NCI-H1930 (cell line): ENCODE measurements at places on chromosomes 12 and 14.

DNA sequence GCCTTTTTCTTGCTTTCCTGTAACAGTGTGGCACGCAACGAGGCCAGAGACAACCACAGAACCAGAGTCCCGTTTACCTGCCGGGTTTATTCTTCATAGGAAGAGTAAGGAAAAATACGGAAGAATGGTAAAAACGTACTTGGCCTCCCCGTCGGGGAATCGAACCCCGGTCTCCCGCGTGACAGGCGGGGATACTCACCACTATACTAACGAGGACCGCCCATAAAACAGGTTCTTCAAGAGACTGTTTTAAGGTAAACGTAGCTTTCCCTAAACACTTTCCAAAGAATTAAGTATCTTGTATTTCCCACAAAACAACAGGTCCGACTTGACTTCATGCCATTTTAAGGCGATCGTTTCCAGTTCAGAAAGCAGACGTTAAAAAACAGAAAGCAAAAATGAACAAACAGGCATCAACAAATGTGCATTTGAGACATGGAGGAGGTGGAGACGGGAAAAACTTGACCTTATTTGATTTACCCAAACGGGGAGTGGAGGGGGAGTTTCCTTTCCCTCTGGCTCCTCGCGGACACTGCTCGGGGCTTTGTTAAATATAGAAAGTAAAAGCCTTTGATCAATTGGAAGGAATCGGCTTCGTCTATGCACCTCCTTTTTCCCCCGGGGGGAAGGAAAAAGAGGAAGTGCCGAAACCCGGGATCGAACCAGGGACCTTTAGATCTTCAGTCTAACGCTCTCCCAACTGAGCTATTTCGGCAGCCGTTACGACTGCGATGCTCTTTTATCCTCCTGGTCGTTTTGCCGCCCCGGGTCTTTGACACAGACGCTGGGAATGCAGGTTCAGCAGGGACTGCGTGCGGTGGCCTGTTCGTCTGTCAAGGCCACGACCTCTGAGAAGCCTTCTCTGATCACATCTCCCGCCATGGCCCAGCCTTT, 13.0 kb upstream of the UBC start:
- no peak for DNase-seq

GRCh38 chr12:27462151-27462694, 15.7 kb downstream of the SMCO2 start:
- DNase-seq = no peak

- DNase-seq = no peak
Measured at GRCh38 chr12:102479099-102479885, 1.1 kb downstream of the IGF1 start.

DNA sequence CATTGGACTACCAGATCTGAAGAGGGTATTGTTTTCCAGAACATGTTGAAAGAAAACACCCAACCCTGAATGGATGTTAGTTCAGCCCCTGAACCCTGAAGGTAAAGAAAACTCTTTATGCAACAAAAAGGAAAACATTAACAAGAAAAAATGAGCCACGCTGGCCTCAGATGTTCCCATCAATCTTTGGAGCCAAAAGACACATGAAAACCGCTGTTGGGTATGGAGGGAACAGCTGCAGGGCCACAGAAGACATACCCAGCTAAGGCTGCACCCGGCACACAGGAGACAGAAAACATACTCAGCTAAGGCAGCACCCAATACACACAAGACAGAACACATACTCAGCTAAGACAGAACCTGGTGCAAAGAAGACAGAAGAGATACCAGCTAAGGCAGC, 51.3 kb upstream of the GALNT9 start:
- DNase-seq = no peak

DNA sequence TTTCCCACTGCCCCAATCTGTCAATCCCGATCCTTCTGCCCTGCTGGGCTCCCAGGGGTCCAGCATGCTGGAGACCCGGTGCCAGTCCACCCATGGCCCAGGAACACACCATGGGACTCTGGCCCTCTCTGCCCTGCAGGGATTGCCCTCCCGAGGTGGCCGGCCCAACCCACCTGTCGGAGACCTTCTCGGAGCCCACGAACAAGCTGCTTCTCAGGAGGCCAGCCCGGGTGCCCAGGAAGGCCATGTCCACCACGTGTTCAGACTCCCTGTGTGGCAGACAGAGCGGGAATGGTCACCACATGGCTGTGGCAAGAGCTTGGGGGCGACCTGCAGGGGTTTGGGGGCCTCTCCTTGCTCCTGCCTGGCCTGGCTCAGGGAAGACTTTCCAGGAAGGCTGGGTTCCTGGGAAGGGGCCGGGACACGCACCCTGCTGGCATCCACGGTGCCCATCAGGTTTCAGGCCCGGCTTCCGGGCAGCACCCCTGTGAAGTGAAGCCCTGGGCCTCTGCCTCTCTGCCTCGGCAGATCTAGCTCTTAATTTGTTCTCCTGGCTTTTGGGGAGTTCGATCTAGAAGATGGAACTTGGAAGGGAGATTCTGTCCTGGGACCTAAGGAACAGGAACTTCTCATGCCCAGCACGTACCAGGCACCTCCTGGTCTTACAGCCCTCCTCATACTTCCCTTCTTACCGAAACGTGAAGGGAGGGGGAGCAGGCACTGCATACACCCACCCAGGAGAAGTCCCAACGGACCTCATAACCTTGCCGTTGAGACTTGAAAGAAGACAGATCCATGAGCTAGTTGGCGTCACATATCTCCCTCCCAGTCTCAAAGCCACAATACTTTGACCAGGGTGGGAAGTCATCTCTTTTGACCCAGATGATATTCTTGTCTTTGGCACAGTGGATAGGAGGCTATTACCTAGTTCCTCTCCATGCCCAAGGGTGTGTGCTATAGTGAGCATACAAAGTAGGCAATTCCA, 26.3 kb downstream of the LRTM2 start:
- no peak for DNase-seq

DNA sequence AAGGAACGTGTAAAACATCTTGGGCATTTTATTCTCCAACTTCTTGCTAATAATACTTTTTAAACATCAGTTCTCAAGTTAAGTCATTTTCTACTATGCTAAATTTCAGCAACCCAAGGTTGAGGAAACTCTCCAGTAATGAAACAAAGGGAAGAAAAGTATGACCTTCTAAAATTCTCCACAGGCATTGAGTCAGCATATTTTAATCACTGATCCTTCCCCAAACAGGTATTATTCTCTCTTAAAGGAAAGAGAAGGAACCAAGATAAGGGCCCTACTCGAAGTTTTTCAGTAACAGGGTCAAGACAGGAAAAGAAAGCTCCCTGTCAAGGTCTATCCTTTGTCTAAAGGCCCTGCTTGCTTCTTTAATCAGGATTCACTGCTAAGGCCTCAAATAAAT, 3.0 kb downstream of the KICS2 start:
- DNase-seq = no peak

- no peak for DNase-seq
Measured at GRCh38 chr14:87892763-87893162, 100.2 kb downstream of the GALC start.

DNA sequence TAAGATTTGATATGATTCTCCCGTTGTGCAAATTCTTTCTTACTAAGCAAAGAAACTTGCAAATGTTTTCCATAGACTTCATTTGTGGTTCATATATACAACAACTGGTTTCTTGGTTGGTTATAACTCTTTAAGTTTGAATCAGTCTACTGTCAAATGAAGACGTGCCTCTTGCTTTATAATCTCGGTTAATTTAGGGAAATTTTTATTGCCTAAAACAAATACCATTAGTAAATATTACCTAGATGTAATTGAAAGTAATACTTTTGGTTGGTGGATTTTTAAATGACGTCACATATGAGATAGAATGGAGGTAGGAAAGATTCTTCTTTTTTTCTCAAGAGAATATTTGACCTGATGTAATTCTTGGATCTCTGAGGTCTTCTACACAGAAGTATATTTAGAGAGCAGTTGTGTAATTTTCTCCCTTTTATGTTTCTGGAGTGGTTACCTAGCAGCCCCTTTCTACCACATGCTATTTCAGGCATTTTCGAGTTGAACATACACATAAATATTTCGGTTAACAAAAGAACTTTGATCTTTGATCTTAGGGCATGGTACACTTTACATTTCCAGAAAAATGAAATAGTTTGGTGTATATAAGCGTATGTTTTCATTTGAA, 1.7 kb downstream of the ATF7IP start:
- no peak for DNase-seq

- no peak for DNase-seq
Measured at GRCh38 chr12:29273178-29273843, 107.7 kb downstream of the ERGIC2 start.

DNA sequence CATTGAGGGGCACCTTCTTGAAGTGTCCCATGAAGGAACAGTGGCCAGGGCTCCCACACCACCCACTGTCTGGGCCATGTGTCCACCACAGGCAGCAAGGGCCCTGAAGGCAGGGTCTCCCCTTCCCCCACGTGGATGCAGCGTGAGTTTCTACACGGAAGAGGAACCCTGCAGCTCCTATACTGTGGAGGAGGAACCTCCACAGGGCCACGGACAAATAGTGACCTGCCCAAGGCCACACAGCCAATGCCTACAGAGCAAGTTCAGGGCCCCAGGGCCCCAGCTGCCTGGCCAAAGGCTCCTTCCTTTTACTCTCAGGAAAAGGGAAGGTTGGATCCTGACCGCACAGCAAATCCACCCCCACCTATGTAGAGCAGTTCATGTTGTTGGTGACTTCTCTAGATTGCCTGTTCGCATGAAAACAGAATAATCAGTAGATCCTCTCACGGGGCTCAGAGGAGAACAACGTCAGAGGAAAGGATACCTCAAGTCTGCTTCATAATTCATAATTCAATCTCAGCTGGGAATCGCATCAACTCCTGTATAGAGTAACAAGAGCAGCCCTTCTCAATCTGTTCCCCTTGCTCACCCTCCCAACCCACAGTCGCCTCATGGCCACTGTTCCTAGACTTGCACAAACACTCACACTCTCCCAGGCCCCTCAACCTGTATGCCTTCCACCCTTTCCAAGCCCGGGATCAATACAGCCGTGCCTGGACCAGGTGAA, 11.1 kb upstream of the KRT73 start:
- no peak for DNase-seq

DNA sequence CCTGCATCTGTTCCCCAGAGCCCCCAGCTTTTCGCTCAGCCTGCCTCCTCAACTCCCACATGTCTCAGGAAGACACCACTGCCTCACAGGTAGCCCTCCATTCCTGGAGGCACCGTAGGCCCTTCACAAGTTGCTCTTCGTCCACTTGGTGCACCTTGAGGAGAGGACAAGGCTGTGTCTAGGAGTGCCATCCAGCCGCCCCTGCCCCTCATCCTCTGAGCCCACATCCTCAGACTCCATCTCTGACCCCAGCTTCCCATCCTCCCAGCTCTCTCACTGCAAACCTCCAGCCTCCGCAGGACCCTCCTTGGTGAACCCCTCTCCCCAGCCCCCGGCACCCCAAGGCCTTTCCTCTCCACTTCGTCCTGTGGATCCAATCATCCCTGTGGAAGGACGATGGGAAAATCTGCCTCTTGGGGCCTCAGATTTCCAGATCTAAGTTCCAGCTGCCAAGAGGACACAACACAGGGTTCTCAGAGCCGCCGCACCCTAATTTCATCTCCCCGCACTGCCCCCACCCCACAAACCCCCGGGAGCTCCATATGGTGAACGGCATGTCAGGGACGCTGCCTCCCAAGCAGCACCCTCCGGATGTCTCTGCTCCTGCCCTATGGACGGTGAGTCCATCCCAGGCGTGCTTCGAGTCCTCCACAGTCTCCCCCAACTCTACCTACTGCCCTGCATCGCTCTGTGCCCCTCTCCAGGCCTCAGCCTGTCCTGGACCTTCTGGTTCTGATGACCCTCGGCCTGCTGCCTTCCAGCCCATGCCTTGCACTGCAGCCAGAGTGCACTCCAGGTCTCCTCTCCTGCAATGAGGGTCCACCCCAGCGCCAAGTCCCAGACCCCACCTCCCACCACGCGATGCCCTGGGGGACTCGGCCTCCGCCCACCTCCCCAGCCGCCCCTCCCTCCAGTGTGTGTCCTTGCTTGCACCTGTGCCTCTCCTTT, 314.1 kb upstream of the DIO3 start:
- DNase-seq = no peak

DNA sequence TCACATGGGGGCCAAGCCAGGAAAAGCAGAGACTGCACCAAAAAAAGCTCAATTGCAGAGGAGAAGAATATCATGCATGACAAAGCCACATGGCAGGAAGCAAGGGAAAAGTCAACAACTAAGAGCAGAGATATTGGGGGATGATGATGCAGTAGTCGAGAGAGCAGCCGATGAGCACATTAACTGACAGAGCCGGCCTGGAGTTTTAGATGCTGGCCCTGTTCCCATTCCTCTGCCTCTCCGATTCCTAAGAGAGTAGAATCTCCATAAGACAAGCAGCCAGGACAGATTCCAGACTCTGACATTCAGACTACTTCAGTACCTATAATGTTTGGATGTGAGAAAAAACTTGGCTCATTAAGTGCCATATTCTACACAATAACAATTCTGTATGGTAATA, 155.9 kb downstream of the KCNH5 start:
- no peak for DNase-seq

- peak; percentile 13 for DNase-seq
Measured at GRCh38 chr14:70641548-70642302, at the start of gene TTC9. Gene TTC9, plus strand, starts transcription at chr14:70641916. Its CDS starts 214 bp downstream, at chr14:70642130.

GRCh38 chr14:90969531-90970166, 90.8 kb downstream of the RPS6KA5 start:
- DNase-seq = no peak

GRCh38 chr14:104094709-104095425, 9.4 kb downstream of the ASPG start:
- DNase-seq = no peak

- no peak for DNase-seq
Measured at GRCh38 chr12:27852117-27852516, 72.1 kb upstream of the MANSC4 start.

DNA sequence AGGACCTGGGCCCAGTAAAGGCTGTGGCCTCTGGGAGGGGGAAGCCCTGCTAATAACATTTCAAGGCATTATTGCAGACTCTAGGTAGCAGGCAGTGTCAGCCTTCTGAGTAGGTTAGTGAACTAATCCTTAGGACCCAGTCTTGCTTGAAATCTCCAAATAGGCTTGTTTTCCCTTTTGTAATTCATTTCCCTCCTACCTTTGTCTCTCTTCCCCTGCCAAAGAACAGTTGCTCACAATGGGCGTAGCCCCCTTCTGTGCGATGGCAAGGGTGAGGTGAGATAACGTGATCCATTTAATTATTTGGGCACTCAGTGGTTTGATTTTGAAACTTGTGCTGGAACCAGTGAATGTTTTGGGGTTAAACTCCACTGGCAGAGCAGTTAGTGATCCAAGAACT, 10.9 kb downstream of the PELI2 start:
- no peak for DNase-seq

- no peak for DNase-seq
Measured at GRCh38 chr12:74015118-74015517, 522.5 kb upstream of the ATXN7L3B start.

- DNase-seq = no peak
Measured at GRCh38 chr14:103960457-103961055, 18.2 kb upstream of the RD3L start.

DNA sequence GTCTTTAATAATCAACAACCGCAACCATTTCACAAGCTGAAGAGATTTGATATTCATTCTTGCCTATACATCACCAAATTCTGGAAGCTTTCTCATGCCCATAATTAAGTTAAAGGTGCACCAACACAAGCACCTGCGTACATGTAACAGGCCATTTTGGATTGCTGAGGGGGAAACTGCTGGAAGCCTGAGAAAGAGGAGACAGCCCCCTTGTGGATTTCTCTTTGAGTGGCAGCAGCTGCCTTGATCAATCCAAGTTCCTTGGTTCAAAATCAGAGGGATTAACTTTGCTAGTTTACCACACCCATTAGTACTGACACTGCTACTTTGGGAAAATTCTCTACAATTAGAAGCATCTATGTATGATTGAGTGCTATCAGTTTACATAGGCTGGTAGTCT, 321.1 kb downstream of the NOVA1 start:
- DNase-seq = no peak

- no peak for DNase-seq
Measured at GRCh38 chr12:31745242-31745641, 16.4 kb upstream of the AMN1 start.

GRCh38 chr12:52199294-52199919, 7.6 kb upstream of the KRT80 start:
- no peak for DNase-seq
